ENCODE measurements at places on chromosomes 2 and 18. TPM values are rescaled to one million over a fixed set of nuclear protein-coding genes. Genes with fewer than 3 reads are reported as not detected.

RIT2 gene
- not detected for total RNA-seq

CHST9 gene
- 2.4 TPM for total RNA-seq

LOXL3 gene
- 8.6 TPM for total RNA-seq

TRABD2A gene
- total RNA-seq = 1.2 TPM

ANKRD36C gene
- 20.3 TPM for total RNA-seq

IL1RN gene
- 0.40 TPM for total RNA-seq

DNA sequence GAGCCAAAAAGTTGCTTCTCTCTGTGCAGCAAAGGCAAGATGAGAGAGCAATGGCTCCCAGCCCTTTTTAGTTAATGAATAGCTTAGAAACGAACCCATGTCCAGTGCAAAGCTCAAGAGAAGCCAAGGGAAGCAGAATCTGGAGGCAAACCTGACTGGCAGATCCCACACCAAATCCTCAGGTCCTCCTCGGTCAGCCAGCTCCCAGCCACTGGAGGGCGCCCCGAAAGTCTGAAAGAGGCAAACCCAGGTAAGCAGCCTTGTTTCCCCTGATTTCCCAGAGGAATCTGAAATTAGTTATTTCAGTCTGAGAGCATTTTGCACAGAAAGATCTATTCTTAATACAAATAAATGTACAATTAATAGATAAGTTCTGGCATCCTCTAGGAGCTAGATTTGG is 71.3 kb upstream of the PID1 start:
- H3K27ac ChIP-seq = no peak overlapping the region
- no peaks in the 10 kb centered on the region for H3K27me3 ChIP-seq
- DNase-seq = no peak
- H3K36me3 ChIP-seq = no peaks in the 10 kb centered on the region
- H3K4me3 ChIP-seq = no peak overlapping the region
- H3K4me1 ChIP-seq = no peaks in the 10 kb centered on the region

DNA sequence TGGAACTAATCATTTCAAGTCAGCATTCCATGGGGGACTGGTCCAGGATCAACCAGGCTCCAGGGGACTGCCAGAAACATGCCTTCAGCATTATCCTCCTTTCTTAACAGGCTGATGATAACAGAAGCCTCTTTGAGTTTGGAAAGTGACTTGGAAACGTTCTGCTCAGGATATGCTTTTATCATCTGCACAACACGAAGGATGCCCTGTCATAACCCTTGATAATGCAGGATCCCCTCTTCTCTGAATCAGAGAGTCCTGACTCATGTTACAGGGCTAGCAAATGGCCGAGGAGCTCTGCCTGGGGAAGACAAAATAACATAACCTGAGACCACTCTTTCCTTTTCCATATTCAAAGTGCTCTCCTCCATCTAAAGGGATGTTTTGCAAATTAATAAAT is 6.7 kb downstream of the SCYGR3 start:
- H3K27me3 ChIP-seq = no peaks in the 10 kb centered on the region
- no peaks in the 10 kb centered on the region for H3K4me1 ChIP-seq
- no peak overlapping the region for H3K4me3 ChIP-seq
- no peak overlapping the region for H3K27ac ChIP-seq
- H3K36me3 ChIP-seq = no peaks in the 10 kb centered on the region

GRCh38 chr2:103139628-103140268 is 377.9 kb downstream of the TMEM182 start:
- H3K36me3 ChIP-seq = no peaks in the 10 kb centered on the region
- no peaks in the 10 kb centered on the region for H3K4me1 ChIP-seq
- H3K27me3 ChIP-seq = no peaks in the 10 kb centered on the region
- H3K4me3 ChIP-seq = no peak overlapping the region
- H3K27ac ChIP-seq = no peak overlapping the region

GRCh38 chr2:33469238-33469637 is 7.2 kb upstream of the RASGRP3 start:
- no peak overlapping the region for H3K27ac ChIP-seq
- DNase-seq = no peak
- no peak overlapping the region for H3K4me3 ChIP-seq
- no peaks in the 10 kb centered on the region for H3K36me3 ChIP-seq

DNA sequence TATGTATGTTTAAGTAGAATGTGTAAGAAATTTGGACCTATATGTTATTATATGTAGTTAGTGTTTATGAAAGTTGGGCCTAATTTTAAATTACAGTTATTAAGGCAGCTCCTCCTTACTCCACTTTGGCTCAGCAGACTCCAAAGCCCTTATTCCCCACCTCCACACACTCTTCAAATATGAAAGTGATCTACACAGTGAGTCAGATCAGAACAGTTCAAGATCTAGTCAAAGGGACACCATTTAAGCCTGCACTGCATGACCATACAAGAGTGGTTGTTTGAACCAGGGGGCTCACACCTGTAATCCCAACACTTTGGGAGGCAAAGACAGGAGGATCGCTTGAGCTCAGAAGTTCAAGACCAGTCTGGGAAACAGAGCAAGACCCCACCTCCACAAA is 21.2 kb upstream of the PMAIP1 start:
- H3K27ac ChIP-seq = no peak overlapping the region
- H3K4me1 ChIP-seq = peaks cover 6% of the 10 kb centered on the region
- no peaks in the 10 kb centered on the region for H3K36me3 ChIP-seq
- no peak overlapping the region for H3K4me3 ChIP-seq
- DNase-seq = no peak
- no peaks in the 10 kb centered on the region for H3K27me3 ChIP-seq

- H3K36me3 ChIP-seq = no peaks in the 10 kb centered on the region
- no peaks in the 10 kb centered on the region for H3K4me1 ChIP-seq
- H3K27ac ChIP-seq = no peak overlapping the region
- no peak overlapping the region for H3K4me3 ChIP-seq
- DNase-seq = no peak
Measured at GRCh38 chr2:67159929-67160328, 237.2 kb upstream of the ETAA1 start.

DNA sequence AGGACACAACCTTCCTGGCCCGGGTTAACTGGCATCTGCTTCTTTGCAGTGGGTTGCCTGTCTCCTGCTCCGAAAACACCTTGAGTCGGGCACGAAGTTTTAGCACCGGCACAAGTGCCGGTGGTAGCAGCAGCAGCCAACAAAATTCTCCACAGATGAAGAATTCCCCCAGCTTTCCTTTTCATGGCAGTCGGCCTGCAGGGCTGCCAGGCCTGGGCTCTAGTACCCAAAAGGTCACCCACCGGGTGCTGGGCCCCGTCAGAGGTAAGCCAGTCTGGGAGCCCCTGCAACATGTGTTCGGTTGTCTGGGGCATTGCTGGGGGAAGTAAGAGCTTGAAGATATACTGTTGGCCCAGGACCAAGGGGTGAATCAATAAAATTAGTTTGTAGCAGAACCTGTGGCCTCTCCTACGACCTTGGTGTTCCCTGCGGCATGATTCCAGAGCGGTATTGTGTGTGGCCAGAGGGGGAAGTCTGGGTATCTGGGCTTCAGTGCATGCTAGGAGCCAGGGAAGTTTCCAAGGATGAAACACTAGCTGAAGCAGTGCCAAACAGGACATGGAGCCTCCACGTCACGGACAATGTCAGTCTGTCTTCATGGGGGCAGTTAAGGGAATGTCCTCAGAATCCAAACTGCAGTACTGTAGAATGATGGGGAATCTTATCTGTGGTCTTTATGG is 7.8 kb downstream of the AGBL5 start:
- H3K4me3 ChIP-seq = no peak overlapping the region
- DNase-seq = no peak
- no peak overlapping the region for H3K27ac ChIP-seq
- peaks cover 60% of the 10 kb centered on the region for H3K36me3 ChIP-seq

GRCh38 chr2:138518860-138519259 is 17.3 kb downstream of the SPOPL start:
- no peak overlapping the region for H3K27ac ChIP-seq
- no peak for DNase-seq
- no peaks in the 10 kb centered on the region for H3K27me3 ChIP-seq
- peaks cover 16% of the 10 kb centered on the region for H3K4me1 ChIP-seq

- no peak for DNase-seq
- H3K27ac ChIP-seq = no peak overlapping the region
- no peaks in the 10 kb centered on the region for H3K27me3 ChIP-seq
- H3K4me1 ChIP-seq = peaks cover 6% of the 10 kb centered on the region
- H3K36me3 ChIP-seq = no peaks in the 10 kb centered on the region
- H3K4me3 ChIP-seq = no peak overlapping the region
Measured at GRCh38 chr2:99066075-99066958, 75.2 kb upstream of the C2orf15 start.

DNA sequence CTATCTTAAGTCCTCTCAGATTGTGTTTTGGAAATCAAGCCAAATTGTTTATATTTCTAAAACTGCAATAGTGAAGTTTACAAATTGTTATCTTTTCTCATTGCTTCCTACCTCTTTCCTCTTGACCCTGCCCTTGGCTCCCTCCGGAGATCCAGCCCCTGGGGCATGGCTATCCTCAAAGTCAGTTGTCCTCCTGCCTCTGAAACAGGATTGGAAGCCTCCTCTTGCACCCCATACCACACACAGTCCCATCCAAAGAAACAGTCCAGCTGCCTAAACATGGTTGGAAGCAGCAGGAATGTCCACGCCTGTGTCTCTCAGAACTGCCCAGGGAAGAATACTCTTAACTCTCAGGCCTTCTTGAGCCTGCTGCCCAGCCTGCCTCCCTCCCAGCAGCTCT is 30.1 kb upstream of the COL6A3 start:
- H3K27ac ChIP-seq = no peak overlapping the region
- H3K36me3 ChIP-seq = no peaks in the 10 kb centered on the region
- H3K4me3 ChIP-seq = no peak overlapping the region
- no peak for DNase-seq
- no peaks in the 10 kb centered on the region for H3K27me3 ChIP-seq

GRCh38 chr18:67408240-67408639 is 108.3 kb downstream of the DSEL start:
- H3K27ac ChIP-seq = no peak overlapping the region
- H3K4me3 ChIP-seq = no peak overlapping the region
- no peak for DNase-seq
- peaks cover 13% of the 10 kb centered on the region for H3K4me1 ChIP-seq
- H3K36me3 ChIP-seq = no peaks in the 10 kb centered on the region
- no peaks in the 10 kb centered on the region for H3K27me3 ChIP-seq

DNA sequence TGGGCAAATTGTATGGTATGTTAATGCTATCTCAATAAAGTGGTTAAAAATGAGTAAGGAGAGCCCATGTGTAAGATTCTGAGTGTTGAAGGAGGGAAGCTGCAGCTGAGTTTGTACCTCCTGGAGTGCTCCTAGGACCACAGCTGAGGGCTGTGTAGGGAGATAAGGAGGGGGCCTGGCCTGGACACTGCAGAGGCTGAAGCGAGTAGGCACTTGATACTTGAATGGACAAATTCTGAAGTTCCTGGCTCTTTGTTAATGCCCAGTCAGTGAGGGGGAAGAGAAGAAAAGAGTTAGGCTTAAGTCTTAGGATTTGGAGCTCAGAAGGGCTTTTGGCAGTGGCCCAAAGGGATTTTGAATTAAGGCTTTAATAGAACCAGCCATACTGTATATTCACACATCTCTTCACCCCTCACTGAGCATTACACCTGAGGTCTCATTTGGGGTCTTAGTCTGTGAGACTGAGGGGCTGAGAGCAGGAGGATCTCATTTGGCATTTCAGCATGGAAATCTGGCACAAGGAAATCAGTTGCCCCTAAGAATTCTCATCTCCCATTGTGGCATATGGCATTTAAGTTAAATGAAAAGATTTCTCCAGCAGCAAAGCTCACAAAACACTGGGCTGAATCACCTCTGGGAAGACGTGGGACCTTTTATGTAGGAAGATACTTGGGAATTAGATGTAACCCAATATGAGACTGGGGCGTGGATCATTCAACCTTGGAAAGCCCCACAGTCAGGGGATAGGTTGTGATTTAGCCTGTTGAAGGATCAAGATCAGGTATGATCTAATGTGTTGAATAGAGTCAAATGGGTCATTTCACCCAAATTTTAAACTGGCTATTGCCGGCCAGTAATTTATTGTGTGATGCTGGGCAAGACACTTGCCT is 46.8 kb downstream of the LIPG start:
- H3K4me1 ChIP-seq = no peaks in the 10 kb centered on the region
- no peak overlapping the region for H3K27ac ChIP-seq
- DNase-seq = no peak
- H3K4me3 ChIP-seq = no peak overlapping the region

GRCh38 chr18:29879763-29880162 is 1162.8 kb downstream of the DSC3 start:
- H3K36me3 ChIP-seq = no peaks in the 10 kb centered on the region
- no peaks in the 10 kb centered on the region for H3K4me1 ChIP-seq
- no peak overlapping the region for H3K4me3 ChIP-seq

GRCh38 chr18:61736133-61736532 is 156.7 kb downstream of the RNF152 start:
- no peaks in the 10 kb centered on the region for H3K36me3 ChIP-seq
- H3K4me1 ChIP-seq = no peaks in the 10 kb centered on the region
- H3K4me3 ChIP-seq = no peak overlapping the region

DNA sequence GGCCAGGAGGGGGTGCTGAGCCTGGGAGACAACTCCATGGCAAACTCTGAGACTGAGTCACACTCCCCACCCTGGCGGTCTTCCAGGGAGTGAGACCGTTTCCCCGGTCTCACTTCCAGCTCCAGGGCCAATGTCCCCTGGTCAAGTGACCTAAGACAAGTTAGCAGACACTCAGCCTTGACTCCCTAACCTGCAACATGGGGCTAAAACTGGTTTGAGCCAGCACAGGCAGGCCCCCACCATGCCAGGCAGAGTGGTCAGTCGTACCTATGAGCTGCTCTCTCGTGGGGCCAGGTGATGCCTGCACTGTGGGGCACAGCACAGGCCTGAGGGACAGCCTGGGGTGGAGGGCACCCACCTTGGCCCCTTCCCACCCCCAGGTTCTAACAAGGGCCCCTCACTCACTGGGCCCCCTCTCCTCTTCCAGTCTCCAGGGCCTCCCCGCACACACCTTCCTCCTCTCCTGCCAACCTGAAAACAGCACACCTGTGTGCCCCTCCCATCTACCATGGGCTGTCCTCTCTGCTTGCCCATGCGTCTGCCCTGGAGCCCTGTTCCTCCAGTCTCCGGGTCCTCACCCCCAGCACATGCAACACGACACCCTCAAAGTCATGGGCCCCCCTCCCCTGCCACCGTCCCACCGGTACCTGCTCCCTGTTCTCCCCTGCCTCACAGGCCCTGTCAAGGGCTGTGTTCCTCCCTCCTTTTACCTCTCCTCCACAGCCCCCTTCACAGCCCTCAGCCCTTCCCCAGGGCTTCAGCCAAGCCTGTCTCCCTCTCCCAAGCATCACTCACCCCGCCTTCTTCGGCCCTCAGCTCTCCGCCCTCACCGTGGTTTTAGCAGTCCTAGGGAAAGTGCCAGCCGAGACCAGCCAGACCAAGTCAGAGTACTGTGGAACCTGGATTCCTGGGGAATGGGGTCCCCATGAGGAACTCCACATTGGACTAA is 1.6 kb downstream of the GPR17 start:
- DNase-seq = no peak
- peaks cover 39% of the 10 kb centered on the region for H3K36me3 ChIP-seq
- no peaks in the 10 kb centered on the region for H3K27me3 ChIP-seq
- H3K27ac ChIP-seq = peak overlapping the region; percentile 79
- H3K4me3 ChIP-seq = no peak overlapping the region

- H3K4me3 ChIP-seq = no peak overlapping the region
- H3K4me1 ChIP-seq = no peaks in the 10 kb centered on the region
- peaks cover 47% of the 10 kb centered on the region for H3K27me3 ChIP-seq
Measured at GRCh38 chr2:219017201-219017931, 23.9 kb downstream of the CFAP65 start.
